ENCODE measurements at places on chromosomes 2 and 18. TPM values are rescaled to one million over a fixed set of nuclear protein-coding genes. Genes with fewer than 3 reads are reported as not detected.

DES gene
- total RNA-seq = not detected

SNRNP27 gene
- 25.5 TPM for total RNA-seq

CD207 gene
- total RNA-seq = not detected

DCDC2C gene
- total RNA-seq = not detected

C2orf66 gene
- 0.07 TPM for total RNA-seq

KCNE4 gene
- total RNA-seq = not detected
